Putamen (tissue), 1 donor: ENCODE measurements at places on chromosomes 3 and 15.

- DNase-seq = no peak
Observed at GRCh38 chr15:40498891-40499290, 28.1 kb downstream of the CHST14 start.

- peak; percentile 72 for DNase-seq
Observed at GRCh38 chr3:138400651-138401070, 33.8 kb upstream of the ESYT3 start.

DNA sequence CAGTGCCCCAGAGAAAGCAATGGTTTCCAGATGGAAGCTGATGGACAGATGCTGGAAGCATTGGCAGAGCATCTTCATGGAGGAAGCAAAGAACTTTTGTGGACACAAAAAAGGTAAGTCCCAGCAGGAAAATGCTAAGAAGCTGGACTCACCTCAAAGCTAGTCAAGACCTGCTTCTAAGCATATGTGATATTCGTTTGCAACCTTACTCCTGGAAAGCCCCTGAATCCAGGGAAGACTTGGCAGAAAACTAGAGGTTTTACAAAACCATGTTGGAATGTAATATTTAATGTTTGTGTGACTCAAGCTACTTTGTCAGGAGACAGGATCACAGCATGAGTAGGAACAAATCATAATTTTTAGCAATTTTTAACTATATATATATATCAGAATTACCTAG, 288.2 kb downstream of the BCHE start:
- no peak for DNase-seq

DNA sequence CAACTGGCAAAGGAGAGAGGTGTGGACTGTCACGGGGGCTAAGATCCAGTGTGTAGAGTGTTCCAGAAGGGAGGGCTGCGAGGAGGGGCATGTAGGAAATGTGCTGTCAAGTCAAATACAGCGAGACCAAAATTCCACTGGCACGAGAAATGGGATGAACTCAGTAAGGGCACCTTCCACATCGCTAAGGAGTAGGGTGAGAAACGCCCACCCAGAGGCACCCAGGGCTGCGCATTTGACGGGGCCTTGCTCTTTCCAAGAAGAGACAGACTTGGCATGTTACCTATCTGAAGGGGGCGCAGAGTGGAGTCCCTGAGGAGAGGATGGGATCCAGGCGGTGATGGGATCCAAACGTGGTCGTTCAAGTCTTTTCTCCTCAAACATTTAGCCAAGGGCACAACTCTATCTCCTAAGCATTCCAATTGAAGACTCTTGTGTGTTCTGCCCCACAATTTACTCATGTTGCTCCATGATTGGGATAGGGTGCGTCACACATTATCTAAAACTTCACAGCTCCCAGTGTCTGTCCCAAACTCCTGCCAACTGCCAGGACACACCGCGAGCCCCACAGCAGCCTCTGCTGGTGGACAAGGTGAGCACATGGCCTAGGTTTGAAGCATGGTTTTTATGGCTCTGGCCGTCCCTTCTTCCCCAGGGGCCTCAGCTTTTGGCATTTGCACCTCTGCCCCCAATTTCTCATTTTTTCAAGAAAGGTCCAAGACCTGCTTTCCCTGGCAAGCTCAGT, 7.6 kb downstream of the SELENOS start:
- DNase-seq = no peak

GRCh38 chr3:35776346-35776745, 137.0 kb downstream of the ARPP21 start:
- DNase-seq = no peak

GRCh38 chr3:135756106-135756668, 209.3 kb upstream of the PPP2R3A start:
- DNase-seq = no peak

DNA sequence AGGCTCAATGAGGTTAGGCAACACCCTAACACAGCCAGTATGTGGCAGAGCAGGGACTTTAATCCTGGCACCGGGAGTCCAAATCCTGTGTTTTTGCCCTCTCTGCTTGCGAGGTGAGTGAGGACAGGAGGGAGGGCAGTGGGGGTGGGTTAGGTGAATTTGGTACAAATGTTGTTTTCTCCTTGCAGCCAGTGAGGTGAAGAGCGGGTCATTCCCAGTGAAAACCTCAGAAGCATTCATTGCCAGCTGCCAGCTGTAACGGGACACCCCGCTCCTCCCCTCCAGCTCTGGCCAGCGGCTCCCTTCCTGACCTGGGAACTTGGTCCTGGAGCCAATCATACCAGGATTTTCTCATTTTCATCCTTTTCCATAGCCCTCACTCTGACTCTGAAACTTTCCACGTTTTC, 45.7 kb upstream of the RAB6B start:
- no peak for DNase-seq

- no peak for DNase-seq
Observed at GRCh38 chr3:25831578-25831977, 41.7 kb downstream of the OXSM start.

DNA sequence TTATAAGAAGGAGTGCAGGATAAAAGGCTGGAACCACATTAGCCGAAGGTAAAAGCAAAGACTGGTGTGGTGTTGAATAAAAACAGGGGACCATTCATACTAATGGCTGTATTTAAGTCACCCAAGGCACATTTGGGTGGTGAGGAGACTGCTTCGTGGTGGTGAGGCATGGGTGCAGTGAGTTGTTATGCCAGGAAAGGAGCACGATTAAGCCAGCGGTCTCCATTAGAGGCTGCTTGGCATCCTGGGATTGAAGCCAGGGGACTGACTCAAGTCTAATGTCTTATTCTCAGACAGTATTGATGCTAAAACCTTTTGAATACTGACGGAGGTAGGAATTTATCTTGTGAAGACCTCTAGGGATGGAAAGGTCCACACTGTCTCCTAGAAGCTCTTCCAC, 21.9 kb downstream of the FEM1B start:
- DNase-seq = no peak

DNA sequence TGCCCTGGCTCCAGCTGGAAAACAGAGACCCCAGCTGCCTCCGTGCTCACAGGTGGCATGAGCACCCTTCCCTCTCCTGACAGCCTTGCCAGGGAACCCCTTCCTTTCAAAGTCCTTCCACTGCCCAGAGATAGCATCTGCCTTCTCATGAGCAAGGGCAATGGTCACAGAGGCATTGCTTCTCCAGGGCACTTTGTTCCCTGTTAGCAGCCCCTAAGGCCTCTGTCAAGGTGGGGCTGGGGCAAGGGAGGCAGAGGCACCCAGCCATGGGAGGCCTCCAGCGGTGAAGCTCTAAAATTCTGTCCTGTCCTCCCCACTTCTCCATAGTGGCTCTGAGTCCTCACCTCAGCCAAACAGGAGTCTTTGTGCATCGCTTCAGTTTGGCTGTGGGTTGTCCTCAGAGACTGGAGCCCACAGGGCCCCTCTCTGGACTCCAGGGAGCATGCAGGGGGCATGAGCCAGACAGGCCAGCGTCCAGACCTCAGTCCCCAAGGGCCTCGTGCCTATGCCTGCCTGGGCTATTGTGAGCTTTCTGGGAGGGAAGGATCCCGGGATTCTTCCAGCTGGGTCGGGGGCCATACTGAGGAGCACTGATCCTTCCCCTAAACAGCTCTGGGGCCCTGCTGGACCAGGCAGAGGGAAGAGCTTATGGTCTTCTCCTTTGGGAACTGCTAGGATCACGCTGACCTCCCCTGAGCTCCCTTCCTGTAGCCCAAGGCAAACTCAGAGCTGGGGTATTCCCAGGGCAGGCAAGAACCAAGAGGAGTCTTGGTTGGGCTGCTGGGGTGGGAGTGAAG, 106.6 kb downstream of the DNAJB8 start:
- no peak for DNase-seq

GRCh38 chr3:51978143-51978502, 3.3 kb downstream of the ABHD14A start:
- DNase-seq = no peak

- DNase-seq = no peak
Observed at GRCh38 chr15:58190419-58190818, 52.2 kb downstream of the AQP9 start.

DNA sequence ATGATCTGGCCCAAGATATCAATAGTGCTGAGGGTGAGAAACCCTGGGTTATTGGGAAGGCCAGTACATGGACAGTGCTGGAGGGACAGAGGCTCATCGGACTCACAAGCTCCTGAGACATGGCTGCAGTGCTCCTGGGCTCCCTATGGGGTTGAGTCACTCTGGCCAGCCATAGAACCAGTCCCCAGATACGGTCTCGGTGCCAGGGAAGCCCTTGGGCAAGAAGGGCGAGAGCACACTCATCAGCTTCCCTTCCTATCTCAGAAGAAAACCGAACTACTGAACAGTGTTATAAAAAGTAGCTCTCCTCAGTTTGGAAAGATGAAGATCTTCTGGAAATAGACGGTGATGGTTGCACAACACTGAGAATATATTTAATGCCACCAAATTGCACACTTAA, 34.4 kb downstream of the POC1A start:
- no peak for DNase-seq

- peak; percentile 78 for DNase-seq
Observed at GRCh38 chr3:153160451-153161137, 1.4 kb upstream of the RAP2B start.

DNA sequence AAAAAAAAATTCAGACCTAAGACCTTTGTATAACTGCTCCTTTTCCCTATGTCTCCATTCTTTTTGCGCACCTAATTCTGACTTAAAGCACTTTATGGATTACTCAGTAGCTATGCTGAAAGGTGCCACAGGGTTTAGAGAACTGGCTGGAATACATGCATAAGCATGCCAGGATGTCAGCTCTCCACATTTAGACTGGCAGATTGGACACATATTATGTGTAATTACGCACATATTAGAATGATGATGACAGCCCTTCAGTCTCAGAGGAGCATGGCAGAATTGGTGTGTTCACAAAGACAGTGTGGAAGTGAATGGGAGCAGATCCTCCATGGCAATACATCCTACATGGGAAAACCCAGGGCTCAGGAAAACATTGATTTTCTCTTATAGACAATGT, 108.1 kb upstream of the LSAMP start:
- no peak for DNase-seq

GRCh38 chr3:60126511-60127304, 1076.9 kb upstream of the CFAP20DC start:
- DNase-seq = no peak

- DNase-seq = no peak
Observed at GRCh38 chr3:126916546-126916945, 66.4 kb upstream of the PLXNA1 start.

DNA sequence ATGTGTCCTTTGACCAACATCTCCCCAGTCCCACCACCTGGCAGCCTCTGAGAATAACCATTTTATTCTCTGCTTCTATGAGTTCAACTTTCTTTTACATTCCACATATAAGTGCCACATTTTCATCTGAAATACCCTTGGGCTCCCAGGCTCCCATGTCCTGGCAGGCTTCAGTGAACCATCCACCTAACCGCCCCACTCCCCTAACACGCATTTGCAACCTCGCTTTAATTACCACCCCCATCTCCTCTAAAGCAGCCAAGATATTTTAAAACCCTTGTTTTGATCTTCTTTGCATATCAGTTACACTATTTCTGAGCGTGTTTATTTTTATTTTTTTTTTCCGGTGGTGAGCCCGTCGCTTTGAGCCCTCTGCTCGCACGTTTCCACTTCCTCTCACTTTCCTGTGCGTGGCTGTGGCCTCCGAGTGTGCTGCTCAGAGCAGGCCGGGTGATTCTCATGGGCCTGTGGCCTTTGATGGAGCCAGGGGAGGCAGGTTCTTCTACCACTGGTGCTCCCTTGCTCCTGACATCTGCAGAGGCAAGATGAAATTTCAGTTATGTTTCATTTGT, 195.4 kb upstream of the LPP start:
- DNase-seq = no peak

DNA sequence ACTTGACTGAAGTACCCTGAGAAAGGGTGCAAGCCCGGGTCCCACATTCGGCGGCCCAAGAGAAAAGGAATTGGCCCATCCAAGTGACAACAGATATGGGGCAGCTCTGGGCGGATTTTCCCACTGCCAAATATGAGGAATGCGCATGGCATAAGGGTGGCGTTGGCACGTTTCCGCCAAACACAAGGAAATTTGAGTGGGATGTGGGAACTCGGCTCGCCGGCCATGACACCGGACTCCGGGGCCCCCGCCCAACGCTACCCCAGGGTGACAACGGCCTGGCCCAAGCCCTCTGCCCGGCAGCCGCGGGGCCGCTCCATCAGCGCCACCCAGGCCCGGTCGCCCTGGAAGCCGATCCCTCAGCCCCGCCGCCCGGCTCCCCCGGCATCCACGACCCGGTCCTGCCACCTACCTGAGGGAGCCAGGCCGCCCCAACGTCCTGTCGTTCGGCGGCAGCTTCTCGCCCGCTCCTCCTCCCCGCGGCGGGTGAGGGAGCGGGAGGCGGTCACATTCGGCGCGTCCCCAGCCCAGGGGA, 449 bp downstream of the RAF1 start:
- DNase-seq = peak; percentile 30

GRCh38 chr3:59802045-59802444, 752.2 kb upstream of the CFAP20DC start:
- DNase-seq = no peak

GRCh38 chr3:7280318-7280717, 419.4 kb downstream of the GRM7 start:
- no peak for DNase-seq

- DNase-seq = no peak
Observed at GRCh38 chr3:8954938-8955763, 8.1 kb downstream of the RAD18 start.

DNA sequence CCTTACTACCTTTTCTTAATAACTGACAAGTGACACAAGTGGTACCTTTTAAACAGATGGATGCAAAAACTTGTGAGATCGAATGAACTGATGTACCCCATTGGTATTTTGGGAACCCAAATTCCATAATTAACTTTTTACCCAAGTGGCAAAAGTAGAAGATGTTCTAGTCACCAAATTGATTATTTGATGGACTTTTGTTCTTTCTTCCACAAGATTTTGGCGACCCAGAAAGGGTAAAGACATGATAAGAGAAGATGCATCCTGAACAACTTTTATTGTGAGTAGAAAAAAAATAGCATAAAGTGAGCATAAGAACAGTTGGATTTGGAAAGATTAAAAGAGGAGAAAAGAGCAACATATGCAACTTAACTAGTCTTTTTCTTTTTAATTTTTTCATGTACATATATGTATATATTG, 159.5 kb downstream of the TIGIT start:
- peak; percentile 34 for DNase-seq

DNA sequence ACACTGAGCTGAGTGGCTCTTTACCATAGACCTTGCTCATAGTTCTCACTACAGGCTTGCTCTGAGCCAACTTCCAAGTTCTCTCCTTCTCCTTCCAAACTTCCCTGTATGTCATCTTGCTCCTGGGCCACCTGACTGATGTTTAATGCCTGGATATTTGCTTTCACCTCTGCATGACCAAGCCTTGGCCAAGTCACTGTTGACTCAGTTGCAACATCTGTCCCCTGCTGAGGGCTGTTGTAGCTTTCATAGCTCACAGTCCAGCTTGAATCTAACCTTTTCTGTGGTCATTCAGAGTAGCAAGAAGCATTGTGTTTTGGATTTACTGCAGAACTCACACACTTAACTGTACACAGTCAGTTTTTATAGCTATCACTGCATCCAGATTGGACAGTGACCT, 171.8 kb upstream of the ROPN1 start:
- no peak for DNase-seq

GRCh38 chr15:67690936-67691335, 134.4 kb upstream of the SKOR1 start:
- DNase-seq = no peak

GRCh38 chr3:99700631-99701268, 62.4 kb downstream of the COL8A1 start:
- no peak for DNase-seq
